ENCODE measurements at places on chromosomes 6 and 20. TPM values are rescaled to one million over a fixed set of nuclear protein-coding genes. Genes with fewer than 3 reads are reported as not detected.

- peak; percentile 91 for DNase-seq
These were observed 50.0 kb upstream of the EZR start for GRCh38 chr6:158868890-158869825.

DNA sequence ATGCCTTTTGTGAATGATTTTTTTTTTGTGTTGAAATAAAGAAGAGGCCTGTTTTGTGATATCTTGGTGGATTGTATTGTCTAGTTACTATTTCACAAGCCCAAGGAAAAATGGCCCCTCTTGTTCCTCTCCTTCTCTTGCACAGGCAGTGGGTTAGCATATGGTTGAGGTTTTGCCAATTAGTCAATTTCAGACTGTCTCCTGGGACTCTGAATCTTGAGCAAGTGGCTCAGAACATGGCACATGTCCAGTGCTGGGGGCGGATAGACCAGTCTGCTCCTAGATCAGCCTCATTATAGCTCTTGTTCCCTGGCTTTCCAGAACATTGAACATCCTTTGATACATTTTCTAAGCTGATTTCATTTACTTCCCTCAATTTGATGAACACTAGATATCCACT, 589.2 kb downstream of the PHF3 start:
- DNase-seq: no peak

DNA sequence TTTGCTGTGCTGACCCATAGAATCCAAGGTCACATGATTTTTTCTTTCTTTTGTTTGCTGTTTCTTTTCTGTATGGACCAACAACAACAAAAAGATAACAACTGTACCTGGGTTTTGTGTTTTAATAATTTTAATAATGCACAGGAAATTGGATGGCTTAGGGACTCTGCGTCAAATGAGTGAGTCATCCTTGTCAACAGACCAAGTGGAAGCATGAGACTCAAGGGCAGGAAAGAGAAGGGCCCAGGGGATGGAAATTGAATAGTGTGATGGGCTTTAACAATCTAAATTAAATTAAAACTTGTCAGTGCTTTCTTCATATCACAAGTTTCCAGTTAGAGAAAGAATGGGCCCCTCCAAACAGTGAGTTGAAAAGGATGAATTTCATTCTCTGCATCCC, 413.0 kb downstream of the PREX1 start:
- DNase-seq: no peak

GRCh38 chr6:21918041-21918440, 324.5 kb downstream of the SOX4 start:
- DNase-seq: no peak

- DNase-seq: no peak
These were observed 29.7 kb downstream of the RPF2 start for GRCh38 chr6:111011360-111012142.

DNA sequence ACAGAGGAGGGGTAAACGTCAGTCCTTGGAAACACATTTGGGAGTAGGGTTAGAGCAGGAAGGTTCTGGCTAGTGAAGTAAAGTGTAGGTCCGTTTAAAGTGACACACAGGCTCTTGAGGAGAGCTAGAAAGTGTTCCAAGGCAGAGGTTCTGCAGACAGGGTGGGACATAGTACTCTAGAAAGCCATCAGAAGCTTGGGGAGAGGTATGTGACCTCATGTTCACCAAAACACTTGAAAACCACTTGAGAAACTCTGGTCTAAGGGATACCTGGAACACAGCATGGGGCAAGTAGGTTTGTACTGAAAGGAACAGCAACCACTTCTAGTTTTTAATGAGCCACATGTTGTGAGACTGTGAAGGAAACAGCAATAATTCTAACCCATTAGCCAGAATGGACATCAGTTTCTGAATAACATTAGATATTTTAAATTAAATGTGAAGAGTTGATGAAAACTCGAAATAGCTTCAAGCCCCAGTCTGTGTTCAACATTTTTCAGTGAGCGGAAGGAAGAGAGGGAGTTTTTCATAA, 49.0 kb downstream of the SOBP start:
- no peak for DNase-seq

- DNase-seq: no peak
These were observed 21.5 kb upstream of the ATRN start for GRCh38 chr20:3449319-3449718.

DNA sequence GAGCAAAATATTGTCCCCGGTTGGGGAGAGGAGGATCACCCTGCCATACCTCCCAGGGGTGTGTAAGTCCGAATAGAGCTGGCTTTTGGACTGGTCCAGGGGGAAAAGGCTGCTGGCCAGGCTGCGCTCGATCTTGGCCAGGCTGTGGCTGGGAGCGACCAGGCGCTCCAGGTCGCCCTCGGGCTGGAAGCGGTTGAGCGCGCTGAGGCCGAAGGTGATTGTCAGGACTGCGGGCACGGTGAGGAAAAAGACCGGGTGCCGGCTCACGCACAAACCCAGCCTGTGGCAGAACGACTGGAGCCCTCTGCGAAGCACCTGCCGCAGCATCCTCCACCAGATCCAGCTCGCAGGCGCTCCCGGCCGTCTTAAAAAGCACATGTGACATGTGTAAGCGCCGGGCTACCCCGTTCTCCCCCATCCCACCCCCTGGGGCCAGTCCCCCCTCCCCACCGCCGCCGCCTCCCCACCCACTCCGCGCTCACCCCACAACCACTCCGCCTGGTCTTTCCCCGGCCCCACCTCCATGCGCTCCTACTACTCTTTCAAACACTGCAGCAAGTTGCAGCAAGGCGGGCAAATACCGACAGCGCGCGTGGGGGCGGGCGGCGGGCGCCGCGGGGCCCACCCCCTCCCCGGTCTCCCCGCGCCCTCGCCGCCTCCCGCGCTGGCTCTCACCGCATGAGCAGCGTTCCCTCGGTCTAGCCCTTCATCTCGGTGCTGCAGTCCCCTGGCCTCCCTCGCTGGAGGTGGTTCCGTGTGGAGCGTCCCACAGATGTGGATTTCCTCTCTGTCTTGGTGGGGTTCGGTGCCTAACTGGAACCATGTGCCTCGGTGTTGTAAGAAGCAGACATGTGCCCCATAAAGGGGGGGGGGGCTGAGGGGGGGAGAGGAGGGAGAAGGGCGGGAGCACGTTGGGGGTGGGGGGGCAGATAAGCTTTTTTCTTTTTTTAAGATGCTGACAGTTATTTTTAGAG, 42.4 kb downstream of the PTCHD4 start:
- no peak for DNase-seq

DNA sequence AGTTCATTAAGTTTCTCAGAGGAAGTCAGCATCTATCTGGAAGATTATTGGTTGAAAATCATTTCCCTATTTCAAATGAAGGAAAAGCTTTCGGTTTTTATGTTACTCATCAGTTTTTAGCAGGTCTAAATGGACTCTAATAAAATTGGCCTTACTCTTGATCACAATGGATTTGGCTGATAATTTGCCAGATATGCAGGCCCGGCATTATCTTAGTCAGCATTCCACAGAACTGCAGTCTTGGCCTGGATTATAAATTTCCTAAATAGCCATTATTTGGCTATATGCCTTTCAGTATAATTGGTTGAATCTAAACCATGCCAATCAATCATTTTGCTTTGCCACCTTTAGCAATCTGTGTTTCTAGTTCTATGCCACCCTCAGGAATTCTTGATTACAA, 91.7 kb upstream of the KCNQ5 start:
- DNase-seq: no peak

DNA sequence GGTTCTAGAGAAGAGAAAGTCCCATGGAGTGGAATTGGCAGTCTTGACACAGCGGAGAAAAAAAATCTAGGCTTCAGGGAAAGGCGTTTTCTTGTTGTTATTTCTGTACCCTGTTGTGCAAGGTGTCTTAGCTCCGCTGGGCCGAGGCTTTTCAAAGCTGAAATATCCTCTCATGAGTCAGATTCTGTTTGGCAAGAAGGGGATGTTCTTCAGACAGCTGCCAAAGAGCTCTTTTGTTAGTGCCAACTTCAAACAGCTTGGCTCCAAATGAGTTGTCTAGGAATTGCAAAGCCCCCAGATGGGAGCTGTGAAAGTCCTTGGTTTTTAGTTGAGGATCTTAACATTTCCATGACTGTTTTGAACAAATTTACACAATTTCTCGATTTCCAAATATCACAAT, 45.6 kb downstream of the LRRN4 start:
- peak; percentile 3 for DNase-seq

DNA sequence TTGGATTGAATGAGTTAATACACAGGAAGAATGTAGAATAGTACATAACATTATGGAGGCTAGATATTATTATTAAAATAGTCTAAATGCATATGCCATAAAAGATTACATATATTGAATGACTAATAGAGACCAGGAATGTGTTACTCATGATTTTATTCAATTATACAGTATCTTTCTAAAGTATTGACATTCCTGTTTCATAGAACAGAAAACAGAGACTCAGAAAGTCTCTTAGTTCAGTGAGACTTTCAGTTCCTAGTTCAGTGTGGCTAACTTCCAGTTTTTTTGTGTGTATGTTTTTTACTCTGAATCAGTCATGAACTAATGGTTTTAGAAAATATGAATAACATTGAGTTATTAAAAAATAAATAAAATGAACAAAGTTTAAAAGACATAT, 34.6 kb upstream of the TMEM244 start:
- DNase-seq: no peak

POU3F2 gene
- not detected for total RNA-seq

THBD gene
- 74.6 TPM for total RNA-seq

NOTCH4 gene
- 13.2 TPM for total RNA-seq

IL17A gene
- total RNA-seq: not detected

CLDN20 gene
- 0.19 TPM for total RNA-seq

Data from esophagus squamous epithelium (tissue), 5 donors.